ENCODE measurements at places on chromosomes 5 and 9. TPM values are rescaled to one million over a fixed set of nuclear protein-coding genes. Genes with fewer than 3 reads are reported as not detected.

The PCDHGC4 gene
- total RNA-seq, result not detected

The TMEM171 gene
- total RNA-seq, result not detected

The SLC6A7 gene
- not detected for total RNA-seq

The HNRNPH1 gene
- 1,007 TPM for total RNA-seq

The INSL6 gene
- not detected for total RNA-seq

The GZMA gene
- 1,065 TPM for total RNA-seq

The CNTNAP3 gene
- total RNA-seq, result not detected

The FCN1 gene
- not detected for total RNA-seq

The PCDHA4 gene
- not detected for total RNA-seq

The PRRX2 gene
- total RNA-seq, result not detected

DNA sequence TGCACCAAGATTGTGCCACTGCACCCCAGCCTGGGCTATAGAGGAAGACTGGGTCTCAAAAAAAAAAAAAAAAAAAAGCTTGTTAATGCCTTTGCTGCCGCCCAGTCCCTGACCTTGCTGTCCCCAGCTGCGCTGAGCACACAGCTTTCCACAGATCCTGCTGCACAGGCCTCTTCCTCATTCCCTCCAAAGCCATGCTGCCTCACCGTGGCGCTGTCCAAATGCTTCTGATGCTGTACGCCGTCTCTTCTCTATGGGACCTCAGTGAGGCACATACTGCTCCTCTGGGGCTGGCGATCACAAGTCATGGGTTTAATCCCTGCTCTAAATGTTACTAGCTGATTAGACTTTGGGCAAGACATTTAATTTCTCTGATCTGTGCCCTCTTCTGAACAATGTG is 234.1 kb downstream of the FBXL7 start:
- no peak for DNase-seq

- DNase-seq, result no peak
These were observed 159.6 kb downstream of the BNC2 start for GRCh38 chr9:16710888-16711287.

DNA sequence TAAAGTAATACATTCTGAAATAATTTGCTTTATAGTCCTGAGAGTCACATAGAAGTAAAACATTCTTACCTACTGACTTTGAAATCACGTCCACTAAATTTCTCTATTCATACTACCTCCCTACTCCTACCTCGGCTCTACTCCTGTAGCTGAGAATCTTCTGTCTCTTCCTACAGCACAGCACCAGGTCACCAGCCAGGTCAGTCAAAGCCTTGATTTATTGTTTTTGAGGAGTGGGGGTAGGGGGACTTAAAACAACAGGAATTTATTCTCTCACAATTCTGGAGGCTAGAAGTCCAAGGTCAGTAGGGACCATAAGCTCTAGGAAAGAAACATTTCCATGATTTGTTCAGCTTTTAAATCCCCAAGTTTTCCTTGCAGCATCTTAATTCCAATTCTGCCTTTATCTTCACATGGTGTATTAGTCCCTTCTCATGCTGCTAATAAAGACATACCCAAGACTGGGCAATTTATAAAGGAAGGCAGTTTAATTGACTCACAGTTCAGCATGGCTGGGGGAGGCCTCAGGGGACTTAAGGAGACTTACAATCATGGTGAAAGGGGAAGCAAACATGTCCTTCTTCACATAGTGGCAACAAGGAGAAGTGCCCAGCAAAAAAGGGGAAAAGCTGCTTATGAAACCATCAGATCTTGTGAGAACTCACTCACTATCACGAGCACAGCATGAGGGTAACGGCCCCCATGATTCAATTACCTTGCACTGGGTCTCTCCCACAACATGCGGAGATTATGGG is 49.6 kb upstream of the CCNG1 start:
- no peak for DNase-seq

GRCh38 chr5:30831123-30831522 is 362.4 kb upstream of the CDH6 start:
- no peak for DNase-seq

GRCh38 chr5:154196955-154197652 is 6.6 kb downstream of the GALNT10 start:
- no peak for DNase-seq

- DNase-seq, result no peak
These were observed 13.6 kb downstream of the TRMO start for GRCh38 chr9:97908705-97909104.

GRCh38 chr5:151825445-151825844 is 53.7 kb downstream of the G3BP1 start:
- peak; percentile 47 for DNase-seq

GRCh38 chr9:98924946-98925820 is 18.5 kb upstream of the COL15A1 start:
- DNase-seq, result no peak

DNA sequence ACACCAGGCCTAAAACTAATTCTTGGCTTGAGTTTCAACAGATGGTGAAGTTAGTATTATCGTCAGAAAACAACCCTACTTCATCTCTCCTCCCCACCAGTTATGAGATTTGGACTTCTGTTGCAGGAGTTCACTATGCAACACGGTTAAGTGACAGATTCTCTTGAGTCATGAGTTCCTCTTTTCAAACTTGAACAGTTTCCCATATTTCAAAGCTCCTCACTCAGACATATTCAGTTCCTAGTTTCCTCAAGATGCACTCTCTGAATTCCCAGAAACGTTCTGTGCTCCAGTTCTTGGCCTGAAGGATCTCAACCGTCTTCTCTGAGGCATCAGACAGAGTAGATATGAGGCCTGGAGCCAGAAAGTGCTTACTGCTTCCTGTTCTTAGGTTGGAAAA is 7.3 kb upstream of the PTGER4 start:
- no peak for DNase-seq

DNA sequence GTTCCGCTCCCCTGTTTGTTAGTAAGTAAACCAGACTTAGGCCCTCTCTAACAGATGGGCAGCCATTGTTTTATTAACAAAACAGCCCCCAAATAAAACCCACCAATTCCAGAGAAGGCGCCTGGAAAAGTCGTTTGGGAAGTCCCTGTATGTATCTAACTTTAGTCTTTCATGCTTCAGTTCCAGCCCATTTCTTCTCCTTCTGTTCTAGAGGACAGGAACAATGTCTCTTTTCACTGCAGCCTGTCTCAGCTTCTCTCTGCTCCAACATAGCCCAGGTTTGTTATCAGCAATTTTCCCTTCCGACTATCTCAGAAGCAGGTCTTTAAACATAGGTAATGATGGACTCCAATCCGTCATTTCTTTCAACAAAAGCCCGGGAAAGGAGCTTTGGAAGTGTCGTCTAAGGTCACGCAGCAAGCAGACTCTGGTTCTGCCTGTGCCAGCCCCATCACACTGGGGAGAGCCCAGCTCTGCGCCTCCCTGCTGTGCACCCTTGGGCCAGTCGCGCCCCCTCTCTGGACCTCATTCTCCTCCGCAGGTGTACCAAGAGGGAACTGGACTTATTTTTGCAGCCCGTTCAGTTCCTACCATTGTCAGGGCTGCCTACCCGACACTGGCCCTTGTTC is 9.6 kb upstream of the AKNA start:
- no peak for DNase-seq

DNA sequence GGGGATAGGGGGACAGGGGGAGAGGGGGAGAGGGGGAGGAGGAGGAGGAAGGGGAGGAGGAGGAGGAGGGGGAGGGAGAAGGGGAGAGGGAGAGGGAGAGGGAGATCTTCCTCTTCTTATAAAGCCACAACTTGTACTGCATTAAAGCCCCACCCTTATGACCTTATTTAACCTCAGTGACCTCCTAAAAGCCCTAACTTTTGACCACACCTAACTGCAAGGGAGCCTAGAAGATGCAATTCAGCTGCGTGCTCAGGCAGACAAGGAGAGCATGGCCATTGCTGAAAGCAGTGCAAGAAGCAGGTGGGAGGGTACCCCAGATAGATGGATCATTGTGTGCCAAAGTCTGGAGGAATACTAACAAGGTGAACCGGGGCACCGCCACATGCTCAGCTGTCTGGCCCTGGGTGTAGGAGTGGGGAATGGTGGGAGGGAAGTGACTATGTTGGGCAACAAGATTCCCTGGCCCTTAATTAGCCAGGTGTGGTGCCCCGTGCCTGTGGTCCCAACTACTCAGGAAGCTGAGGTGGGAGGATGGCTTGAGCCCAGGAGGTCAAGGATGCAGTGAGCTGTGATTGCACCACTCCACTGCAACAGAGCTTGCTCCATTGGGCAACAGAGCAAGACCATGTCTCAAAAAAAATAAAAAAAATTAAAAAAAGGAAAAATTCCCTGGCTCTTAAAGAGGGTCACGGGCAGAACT is 125.4 kb upstream of the BOD1 start:
- no peak for DNase-seq

DNA sequence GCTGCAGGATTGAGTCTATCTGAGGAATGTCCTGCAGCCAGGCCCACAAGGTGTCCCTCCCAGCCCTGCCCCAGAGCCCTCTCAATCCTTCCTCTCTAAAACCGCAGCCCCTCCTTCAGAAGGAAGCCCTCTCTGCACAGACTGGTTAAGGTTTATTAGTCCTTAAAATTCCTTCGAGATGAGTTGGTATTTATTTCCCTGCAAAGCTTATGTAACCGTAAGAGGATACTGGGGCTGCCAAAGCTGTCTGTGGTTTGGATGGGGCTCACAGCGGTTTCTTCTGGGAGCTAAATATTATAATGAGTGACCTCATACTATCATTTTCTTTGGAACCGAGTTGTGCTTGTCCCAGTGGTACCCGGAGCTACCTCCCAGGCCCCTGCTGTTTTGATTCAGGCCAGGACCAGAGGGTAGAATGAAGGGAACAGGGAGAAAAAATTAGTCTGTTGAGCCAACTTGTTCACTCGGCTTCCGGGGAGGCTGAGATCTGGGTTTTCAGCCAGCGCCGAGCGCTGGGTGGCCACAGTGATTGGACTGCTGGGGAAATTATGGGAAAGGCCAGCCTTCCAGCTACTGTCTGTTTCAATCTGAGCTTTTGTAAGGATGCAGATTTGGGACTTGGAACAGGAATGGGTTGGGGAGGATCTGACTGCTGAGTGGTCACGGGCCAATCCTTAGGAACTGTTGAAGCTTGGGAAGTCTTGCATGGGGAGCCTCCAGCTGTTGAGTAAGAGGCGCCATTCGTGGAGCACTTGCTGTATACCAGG is 107.5 kb downstream of the NDFIP1 start:
- no peak for DNase-seq

GRCh38 chr5:80122579-80122978 is 87.4 kb downstream of the THBS4 start:
- DNase-seq, result no peak

GRCh38 chr5:101429241-101429640 is 526.2 kb upstream of the ST8SIA4 start:
- no peak for DNase-seq

GRCh38 chr5:32542216-32543059 is 42.9 kb upstream of the SUB1 start:
- peak; percentile 78 for DNase-seq

- DNase-seq, result no peak
These were observed 9.9 kb downstream of the SNCAIP start for GRCh38 chr5:122321921-122322320.

Measured in activated CD8-positive, alpha-beta memory T cell treated with anti-CD3 and anti-CD28 coated beads, Interleukin-2, amount 10 ng/mL, durations not matched to agents 7 days and 5 days (primary cell).